GOT3 (cell line): ENCODE measurements at places on chromosomes 16 and 17.

- no peak for DNase-seq
These were observed 26.6 kb downstream of the BCO1 start for GRCh38 chr16:81265052-81265451.

DNA sequence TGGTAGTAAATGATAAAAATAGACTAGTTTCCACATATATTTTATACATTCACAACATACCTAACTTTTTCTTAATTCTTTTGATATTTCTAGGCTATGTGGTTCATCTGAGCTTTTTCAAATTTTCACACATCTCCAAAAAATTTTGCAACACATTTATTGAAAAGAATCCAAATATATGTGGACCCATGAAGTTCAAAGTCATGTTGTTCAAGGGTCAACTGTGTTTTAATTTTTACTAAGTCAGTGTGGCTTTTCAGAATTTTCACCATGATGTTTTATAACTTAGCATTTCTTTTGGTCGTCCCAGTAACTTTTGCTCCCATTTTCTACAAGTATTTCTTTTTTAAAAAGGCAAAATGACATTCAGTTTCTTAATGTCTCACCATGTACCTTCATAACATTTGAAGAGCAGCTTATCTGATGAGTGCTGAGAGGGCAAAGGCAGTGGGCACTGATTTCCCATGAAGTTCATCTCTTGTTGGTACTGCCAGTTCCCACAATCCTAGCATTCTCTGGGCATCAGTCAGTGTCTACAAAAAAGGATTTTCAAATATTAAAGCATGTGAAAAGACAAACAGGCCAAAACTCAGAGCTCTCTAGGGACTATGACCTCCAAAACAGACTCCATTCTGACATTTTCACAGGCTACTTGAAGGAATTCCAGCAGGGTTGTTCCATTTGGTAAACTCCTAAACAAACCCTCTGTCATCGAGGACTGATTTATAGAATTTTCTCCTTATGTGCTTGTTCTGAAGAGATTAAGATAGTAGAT, 80.3 kb downstream of the MRTFB start:
- no peak for DNase-seq

DNA sequence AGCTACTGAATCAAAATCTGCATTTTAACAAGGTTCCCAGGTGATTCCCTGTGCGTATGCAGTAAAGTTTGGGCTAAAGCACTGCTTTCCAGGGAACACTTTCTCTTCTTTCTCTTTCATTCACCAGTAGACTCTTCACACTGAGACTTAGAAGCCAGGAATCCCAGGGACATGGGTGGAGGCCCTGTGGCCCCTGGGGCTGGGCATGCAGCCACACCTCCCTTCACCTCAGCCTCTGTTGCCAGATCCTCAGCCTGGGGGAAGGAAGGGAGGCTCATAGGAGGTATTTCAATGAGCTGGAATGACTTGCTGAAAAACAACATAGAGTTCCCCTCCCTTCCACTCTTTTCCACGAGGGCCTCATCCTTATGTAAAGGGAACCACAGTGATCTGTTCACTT, 1.2 kb downstream of the G6PC3 start:
- DNase-seq: no peak

- no peak for DNase-seq
These were observed 47.3 kb downstream of the PRKCA start for GRCh38 chr17:66349521-66350254.

GRCh38 chr17:13986855-13987254, 82.4 kb upstream of the COX10 start:
- no peak for DNase-seq
